ENCODE measurements at places on chromosomes 5 and 9.

DNA sequence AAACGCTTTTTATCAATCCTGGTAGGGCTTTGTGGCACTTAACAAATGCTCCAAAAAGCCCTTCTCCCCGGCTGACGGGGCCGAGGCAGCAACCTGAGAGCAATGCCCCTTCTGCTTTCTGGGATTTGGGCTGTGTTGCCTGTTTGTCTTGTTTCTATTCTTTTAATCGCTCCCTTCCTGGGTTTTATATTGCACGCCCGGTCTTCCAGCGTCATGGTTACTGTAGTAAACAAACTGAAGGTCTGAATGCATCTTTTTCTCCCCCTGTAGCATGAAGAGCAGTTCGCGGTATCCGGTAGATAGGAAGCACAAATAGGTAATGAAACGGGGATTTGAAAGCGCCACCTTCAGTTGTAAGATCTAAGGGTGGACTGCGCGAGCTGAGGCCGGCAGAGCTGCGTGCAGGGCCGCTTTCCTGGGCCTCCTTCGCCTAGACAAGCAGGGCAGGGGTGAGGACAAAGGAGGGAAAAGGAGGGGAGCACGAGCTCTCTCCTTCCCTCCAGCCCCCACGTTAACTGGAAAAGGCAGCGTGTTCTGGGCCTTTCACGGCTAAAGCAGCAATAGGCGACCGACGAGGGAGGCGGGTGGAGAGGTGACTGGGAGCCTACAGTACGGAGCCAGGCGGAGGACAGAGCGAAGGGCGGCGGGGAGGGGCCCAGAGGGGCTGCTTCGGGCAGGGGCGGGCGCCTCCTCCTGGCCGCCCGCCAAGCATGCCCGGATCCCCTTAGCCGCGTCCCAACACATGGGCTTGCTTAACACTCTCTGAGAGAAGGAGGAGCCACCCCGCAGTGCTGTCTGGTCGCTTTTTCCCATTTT lies 49.3 kb upstream of the ZNF366 start:
- peak; percentile 73 for DNase-seq

DNA sequence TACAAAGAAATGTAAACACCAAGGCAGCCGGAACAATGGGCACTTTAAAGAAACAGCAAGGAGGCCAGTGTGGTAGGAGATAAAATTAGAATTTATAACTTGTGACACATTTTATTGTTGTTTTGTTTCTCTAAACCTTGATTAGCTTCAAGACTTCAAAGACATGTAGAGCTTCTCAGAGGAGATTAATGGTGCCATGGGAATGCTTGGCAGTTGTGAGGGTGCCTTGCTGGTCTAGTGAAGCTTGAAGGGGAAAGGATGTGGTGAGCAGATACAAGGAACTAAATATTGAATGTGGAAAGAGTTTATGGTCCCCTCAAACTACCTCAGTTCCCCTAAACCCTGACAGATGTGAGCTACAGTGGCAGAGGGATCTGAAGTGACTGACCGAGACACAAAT lies 322.4 kb upstream of the ADAMTS16 start:
- DNase-seq = no peak

- DNase-seq = no peak
These were observed 2.0 kb upstream of the AJM1 start for GRCh38 chr9:136840140-136840876.

- no peak for DNase-seq
These were observed 126.2 kb upstream of the SLC28A3 start for GRCh38 chr9:84466580-84467285.

GRCh38 chr9:76835571-76836283 lies 70.2 kb downstream of the PRUNE2 start:
- peak; percentile 88 for DNase-seq

DNA sequence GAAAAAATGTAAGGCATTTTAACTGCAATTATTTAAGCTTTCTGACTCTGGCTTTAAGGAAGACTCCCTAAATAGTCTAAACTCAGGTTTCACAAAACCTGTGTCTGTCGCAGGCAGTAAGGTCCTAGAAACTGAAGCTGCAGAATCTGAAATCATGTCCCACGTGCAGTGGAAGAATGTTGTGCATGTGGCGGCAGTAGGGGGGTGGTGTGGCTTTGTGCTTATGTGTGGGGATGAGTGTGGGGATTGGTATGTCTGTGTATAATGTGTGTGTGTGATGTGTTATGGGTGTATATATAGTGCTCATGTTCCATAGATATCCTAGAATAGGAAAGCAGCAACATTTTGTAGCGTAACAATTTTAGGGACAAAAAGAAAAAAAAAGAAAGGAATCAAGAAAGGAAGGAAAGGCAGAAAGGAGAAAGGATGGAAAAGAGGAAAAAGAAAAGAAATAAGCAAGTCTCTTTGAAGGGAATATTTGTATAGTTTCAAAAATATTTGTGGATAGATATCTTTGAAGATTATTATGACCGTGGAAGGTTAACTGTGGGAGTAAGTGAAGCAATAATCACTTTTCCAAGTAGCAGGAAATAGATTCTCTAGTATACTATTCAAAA lies 6.6 kb downstream of the ANKDD1B start:
- DNase-seq = no peak

GRCh38 chr5:176342158-176342483 lies 19.4 kb downstream of the KIAA1191 start:
- DNase-seq = no peak

DNA sequence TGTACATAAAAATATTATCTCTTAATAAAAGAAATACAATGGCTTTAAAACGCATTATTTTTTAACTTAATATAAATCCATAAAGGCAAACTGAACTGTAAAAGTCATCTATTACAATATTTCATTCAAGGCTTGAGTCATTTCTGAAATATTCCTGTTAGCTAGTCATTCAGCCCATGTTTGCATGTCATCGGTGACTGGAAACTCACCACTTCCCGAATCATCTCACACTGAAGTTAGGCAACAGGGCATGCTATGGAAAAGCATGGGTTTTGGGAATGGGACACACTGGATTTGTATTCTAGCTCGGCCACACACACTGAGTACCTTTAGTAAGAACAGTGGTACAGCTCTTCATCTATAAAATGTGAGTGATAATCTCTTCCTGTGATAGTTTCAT lies 691.1 kb upstream of the C9orf72 start:
- peak; percentile 66 for DNase-seq

DNA sequence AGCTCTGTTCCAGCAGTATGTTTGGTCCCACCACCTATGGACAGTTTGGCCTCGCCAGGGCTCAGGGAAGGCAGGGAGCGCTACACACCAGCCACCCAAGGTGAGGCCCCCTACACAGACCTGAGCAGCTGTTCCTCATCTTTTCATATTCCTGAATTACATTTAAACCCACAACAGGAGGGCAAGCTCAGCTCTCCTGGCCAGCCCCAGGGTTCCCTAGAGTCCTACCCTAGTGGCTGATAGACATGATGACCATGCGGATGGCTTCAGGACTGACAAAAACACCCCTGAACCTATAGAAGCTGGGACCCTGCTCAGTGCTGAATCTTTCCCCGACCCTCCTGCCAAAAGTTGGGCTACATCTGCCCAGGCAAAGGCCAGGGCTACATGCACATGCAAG lies 6.7 kb upstream of the FOXE1 start:
- no peak for DNase-seq

GRCh38 chr9:133569891-133570690 lies 35.6 kb downstream of the ADAMTSL2 start:
- DNase-seq = no peak

- no peak for DNase-seq
These were observed 47.9 kb upstream of the ST8SIA4 start for GRCh38 chr5:100950985-100951384.

GRCh38 chr5:43771611-43772031 lies 168.6 kb downstream of the NNT start:
- no peak for DNase-seq

- DNase-seq = no peak
These were observed 8.3 kb upstream of the SLC25A48 start for GRCh38 chr5:135826221-135826525.

GRCh38 chr5:144108131-144108530 lies 62.3 kb downstream of the YIPF5 start:
- DNase-seq = no peak

GRCh38 chr5:140109759-140110645 lies 3.9 kb upstream of the PURA start:
- peak; percentile 78 for DNase-seq

DNA sequence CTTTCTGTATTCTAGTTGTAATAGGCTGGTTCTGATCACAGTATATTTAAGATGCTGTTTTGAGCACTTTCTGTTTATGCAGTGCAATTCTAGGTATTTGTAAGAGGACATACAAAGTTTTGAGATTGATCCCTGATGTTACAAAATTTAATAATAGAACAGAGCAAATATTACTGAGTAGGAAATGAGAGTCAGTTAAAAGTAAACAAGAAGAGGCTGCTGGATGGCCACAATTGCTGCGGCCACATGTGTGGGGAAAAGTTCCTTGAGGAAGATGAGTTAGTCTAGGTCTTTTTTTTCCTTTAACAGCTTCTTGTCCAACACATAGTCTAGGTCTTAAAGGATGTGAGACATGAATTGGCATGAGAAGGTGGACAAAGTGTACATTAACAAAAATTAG lies 11.3 kb downstream of the EHMT1 start:
- DNase-seq = no peak

Measured in GM23248 (cell line).